Urothelium cell line (cell line): ENCODE measurements at places on chromosomes 16 and 17.

GRCh38 chr16:56636616-56637413, 1.7 kb upstream of the MT1A start:
- no peak for DNase-seq

GRCh38 chr17:36731811-36732210, 130.4 kb downstream of the MRM1 start:
- no peak for DNase-seq

DNA sequence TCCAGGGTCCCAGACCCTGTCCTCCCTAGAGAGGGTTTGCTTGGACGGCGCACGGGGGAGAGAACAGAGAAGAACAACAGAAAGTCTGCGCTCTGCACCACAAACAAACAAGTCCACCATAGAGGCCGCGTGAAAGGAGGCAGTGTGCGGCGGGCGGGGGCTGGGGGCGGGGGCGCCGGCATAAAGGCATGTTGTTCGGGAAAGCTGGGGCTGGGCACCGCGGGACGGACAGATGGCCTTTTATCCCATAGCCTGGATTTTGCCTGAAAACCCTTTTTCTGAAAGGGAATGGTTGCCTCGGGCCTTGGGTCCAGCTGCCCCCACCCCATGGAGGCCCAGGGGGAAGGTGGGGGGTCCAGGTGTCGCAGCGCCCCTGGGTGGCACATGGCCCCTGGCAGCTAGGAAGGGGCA, 26.0 kb downstream of the FA2H start:
- no peak for DNase-seq

DNA sequence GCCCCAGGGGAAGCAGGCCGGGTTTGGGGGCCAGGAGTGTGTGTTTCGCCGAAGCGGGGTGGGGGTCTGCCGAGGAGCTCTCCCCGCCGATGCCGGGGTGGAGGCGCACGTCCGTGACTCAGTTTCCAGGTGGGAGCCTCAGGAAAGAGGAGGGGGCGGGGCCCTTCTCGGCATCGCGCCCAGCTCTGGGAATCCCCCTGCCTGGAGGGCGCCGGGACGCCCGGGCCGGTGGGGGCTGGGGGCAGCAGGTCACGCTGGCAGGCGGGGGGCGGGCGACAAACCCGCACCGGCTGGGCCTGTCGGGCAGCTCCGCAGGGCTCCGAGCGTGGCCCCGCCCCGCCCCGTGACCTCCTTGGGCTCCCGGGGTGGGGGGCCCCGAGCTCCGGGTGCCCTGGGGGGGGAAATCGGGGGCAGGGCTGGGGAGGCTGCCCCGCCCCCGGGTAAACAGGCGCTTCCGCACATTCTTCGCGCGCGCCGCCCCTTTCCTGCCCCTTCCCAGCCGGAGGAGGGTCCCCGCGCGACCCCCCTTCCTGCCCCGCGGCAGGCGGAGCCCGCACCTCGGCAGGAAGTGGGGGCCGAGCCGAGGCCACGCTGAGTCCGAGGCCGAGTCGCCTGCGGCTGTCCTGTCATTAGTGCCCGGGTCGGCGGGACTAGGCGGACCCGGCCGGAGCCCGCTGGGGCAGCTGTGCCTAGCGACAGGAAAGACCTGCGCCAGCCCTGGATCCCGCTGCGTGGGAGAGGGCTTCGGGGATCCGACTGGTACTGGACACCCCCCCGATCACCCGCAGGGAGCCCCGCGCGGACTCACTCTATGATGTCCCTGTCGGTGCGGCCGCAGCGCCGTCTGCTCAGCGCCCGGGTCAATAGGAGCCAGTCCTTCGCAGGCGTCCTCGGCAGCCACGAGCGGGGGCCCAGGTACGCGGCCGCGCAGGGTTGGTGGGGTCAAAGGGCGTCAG, 9.3 kb downstream of the RIPOR1 start:
- no peak for DNase-seq

- DNase-seq, result no peak
Observed at GRCh38 chr17:18041776-18042175, 2.6 kb downstream of the GID4 start.

GRCh38 chr17:8981443-8981842, 15.9 kb upstream of the PIK3R5 start:
- DNase-seq, result no peak

- no peak for DNase-seq
Observed at GRCh38 chr16:25260416-25260815, 2.8 kb upstream of the ZKSCAN2 start.

GRCh38 chr17:16187642-16188041, 27.7 kb downstream of the NCOR1 start:
- no peak for DNase-seq

- DNase-seq, result no peak
Observed at GRCh38 chr17:48578616-48579470, 693 bp upstream of the HOXB4 start.
